ENCODE measurements at places on chromosomes 1 and 21. TPM values are rescaled to one million over a fixed set of nuclear protein-coding genes. Genes with fewer than 3 reads are reported as not detected.

Gene IGSF5
- polyA plus RNA-seq, result not detected

Gene CLDN17
- not detected for polyA plus RNA-seq

Gene NPHS2
- polyA plus RNA-seq, result not detected

Gene TRIM17
- polyA plus RNA-seq, result 0.16 TPM

Gene COL8A2
- not detected for polyA plus RNA-seq

Gene SLC30A10
- polyA plus RNA-seq, result not detected

Gene CNR2
- 12.1 TPM for polyA plus RNA-seq

Gene CDK18
- 0.40 TPM for polyA plus RNA-seq

Gene SPEN
- 36.2 TPM for polyA plus RNA-seq

Gene BOLA1
- 19.5 TPM for polyA plus RNA-seq
